GM03348 (cell line): ENCODE measurements at places on chromosomes 3 and 15.

GRCh38 chr3:125080077-125080476 lies 24.3 kb upstream of the HEG1 start:
- DNase-seq: no peak

DNA sequence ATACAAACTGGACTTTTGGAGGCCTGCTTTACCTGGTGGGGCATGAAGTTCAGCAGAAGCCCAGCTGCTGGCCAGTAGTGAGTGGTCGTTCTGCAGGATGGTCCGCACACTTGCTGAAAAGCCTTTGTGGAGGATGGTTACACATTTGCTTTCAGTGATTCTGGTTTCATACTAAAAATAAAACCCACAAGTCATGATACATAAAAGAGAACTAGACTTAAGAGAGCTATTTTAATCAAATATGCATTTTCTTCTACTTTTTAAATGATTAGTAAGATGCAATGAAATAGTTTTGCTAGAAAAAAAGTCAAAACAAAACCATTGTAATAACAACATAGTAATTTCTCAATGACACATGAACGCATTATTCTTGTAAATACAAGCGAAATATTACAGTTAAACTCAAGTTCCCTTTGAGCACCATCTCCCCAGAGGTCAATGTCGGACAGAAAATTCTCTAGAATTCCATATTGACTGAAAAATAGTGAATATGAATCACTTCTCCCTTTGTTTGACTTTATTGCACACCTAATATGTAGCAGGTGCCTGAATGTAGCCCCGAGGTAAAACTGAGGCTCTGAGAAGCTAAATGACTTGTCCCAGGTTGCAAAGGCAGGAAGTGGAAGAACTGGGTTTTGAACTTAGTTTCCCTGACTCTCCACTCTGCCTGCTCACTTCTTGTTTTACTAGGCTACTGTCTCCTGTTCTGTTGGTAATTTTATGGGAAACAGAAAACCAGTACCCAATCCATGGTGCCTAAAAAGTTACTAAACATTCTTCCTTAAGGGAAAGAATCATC lies 8.3 kb downstream of the IL5RA start:
- DNase-seq: no peak

GRCh38 chr3:130729154-130729553 lies 17.5 kb downstream of the PIK3R4 start:
- DNase-seq: no peak

GRCh38 chr3:188759336-188760005 lies 412.3 kb upstream of the TPRG1 start:
- no peak for DNase-seq

GRCh38 chr3:185759512-185759911 lies 65.3 kb downstream of the IGF2BP2 start:
- DNase-seq: no peak

GRCh38 chr3:66469220-66469640 lies 31.6 kb downstream of the LRIG1 start:
- no peak for DNase-seq
